Activated CD4-positive, alpha-beta T cell treated with anti-CD3 and anti-CD28 coated beads, Interleukin-2, amount 10 ng/mL, durations not matched to agents 24 days and 14 days (primary cell): ENCODE measurements at places on chromosomes 3 and 15. TPM values are rescaled to one million over a fixed set of nuclear protein-coding genes. Genes with fewer than 3 reads are reported as not detected.

DNA sequence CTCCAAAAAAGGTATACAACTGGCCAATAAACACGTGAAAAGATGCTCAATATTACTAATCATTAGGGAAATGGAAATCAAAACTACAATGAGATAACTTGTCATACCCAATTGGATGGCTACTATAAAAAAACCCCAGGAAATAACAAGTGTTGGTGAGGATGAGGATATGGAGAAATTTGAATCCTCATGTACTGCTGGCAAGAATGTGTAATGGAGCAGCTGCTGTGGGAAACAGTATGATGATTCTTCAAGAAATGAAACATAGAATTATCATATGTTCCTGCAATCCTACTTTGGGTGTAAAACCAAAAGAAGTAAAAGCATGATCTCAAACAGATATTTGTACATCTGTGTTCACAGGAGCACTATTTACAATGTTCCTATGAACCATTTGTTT, 67.4 kb downstream of the RPLP1 start:
- no peak for DNase-seq

DNA sequence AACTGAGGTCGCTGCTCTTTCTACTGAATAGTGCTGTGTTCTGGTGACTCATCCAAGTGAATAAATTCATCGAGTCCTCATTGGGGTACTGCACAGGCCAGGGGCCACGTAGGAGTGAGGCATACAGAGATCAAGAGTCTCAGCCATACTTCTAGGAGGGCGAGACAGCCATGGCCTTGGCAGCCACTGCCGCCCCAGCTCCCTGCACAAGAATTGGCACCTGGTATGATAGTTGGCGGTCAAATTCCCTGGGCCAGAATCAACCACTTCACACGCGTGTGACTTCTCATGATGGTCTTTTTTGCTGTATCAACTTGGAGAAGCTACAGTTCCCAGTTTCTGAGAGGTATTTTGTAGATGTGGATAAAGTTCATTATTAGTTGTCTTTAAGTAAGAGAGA, 161.6 kb downstream of the OSBPL10 start:
- DNase-seq = no peak

DNAJC13 gene
- total RNA-seq = 33.6 and 34.0 TPM in 2 replicates

GRAMD2A gene
- total RNA-seq = 0.21 TPM in 1 of 2 replicates, not detected in the other

- no peak for DNase-seq
Observed at GRCh38 chr3:127214975-127215374, 22.0 kb downstream of the PRR23E start.

DNA sequence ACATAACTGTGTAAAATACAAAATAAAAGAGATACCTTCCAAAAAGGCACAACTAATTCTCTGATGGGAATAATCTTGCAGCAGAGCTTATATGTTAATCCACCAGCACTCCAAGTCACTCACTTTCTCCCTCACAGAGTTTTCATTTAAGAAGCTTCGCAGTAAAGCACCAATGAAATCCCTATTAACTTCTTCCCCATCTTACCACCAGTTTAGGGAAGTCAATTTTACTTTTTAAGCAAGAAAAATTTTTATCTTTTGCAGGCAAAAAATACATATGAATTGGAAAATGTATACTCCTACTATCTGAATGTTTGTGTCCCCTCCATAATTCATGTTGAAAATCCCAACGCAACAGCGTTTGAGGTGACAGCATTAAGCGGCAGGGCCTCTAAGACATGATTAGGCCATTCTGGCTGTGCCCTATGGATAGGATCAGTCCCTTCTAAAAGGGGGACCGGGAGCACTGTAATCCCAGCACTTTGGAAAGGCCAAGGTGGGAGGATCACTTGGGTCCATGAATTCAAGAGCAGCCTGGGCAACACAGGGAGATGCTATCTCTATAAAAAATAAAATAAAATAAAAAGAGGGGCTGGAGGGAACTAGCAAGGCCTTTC, 435.8 kb downstream of the SHQ1 start:
- no peak for DNase-seq

- DNase-seq = no peak
Observed at GRCh38 chr15:58307313-58307961, 124.4 kb upstream of the LIPC start.

DNA sequence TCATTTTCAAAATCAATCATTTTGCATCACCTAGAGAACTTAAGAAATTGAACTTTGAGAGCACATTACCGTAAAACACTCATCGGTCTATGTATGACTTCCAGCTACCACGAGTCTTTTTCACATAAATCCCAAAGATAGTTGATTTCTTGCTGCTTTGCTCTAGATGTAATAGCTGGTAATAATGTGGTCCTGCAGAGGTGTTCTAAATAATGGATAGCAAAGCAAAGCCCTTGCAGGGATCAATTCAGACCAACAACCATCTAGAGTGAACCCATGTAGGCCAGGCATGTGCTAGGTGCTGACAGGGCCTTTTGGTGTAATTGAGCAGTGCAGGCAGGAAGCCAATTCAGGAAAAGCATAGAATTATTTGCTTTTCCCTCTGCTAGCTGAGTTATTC, 26.1 kb upstream of the C3orf80 start:
- DNase-seq = no peak

STRA6 gene
- total RNA-seq = not detected in 2 replicates

DNA sequence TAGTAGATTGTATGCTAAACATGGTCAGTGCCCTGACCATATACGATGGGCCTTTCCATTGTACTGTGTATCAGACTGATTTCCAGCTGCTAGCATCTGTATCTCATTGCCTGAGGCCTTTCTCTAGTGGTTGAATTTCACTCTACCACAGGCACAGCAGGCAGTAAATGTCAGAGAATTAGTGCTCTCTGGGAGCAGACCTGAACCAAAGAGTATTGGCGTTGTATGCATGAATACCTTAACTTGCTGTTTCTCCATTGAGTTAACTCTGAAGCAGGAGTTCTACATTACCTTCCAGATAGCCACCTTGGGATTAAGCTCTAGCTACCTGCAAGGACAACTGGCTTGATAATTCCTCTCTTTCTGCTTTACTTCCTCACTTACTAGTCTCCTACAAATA, 439.2 kb upstream of the EPHA3 start:
- no peak for DNase-seq

GRCh38 chr15:80157215-80157614, 4.4 kb downstream of the FAH start:
- DNase-seq = no peak

AAGAB gene
- 44.9 and 48.6 TPM in 2 replicates for total RNA-seq

DNA sequence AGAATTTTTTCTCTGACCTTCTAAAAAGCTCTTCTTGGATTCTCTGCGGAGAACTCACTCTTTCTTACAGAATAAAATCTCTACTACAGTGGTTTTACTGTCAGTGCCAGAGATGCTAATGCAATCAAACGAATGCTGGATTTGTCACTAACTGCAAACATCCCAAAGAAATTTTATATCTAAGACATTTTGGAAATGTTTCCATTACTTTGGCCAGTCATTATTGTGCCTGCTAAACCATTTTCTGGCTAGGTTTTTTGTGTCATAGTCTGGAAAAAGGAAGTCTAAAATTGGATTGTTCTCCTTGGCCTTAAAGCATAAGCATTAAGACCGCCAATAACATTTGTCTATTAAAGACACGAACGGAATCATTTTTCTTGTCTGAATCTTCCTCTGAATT, 54.0 kb downstream of the PLOD2 start:
- no peak for DNase-seq

GRCh38 chr3:195164573-195165264, 106.2 kb downstream of the XXYLT1 start:
- DNase-seq = no peak

- DNase-seq = no peak
Observed at GRCh38 chr15:83732770-83733169, 78.8 kb downstream of the ADAMTSL3 start.

DNA sequence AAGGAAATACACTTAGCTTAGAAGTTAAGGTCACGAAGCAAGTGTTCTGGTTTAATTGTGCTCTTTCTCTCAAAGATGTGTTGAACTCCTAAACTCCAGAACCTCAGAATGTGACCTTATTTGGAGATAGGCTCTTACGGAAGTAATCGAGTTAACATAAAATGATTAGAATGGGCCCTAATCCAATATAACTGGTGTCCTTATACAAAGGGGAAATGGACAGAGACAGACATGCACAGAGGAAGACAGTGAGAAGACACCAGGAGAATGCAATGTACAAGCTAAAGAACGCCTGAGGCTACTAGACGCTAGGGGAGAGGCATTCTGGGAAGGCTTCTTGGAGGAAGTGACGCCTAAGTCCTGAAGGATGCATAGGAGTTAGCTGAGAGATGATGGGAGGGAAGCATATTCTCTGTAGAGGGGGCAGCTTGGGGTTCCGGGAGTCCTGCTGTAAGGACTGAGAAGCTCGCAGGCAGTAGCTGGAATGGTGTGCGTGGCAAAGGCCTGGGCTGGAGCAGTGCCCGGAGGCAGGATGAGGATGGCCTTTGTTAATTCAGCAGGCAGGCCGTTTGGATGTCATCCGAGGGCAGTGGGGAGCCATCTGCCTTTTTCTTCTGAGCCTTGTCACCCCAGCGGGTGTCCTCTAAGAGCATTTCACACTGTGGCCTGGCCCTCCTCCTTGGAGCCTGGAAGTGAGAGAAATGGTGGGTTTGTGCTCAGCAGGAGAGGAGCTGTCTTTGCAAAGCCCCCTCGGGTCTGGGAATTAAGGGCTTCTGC, 513.4 kb downstream of the SHQ1 start:
- DNase-seq = no peak

GOLGA6L7 gene
- total RNA-seq = not detected in 2 replicates

ATP13A5 gene
- total RNA-seq = not detected in 2 replicates

GRCh38 chr3:23459465-23459864, 256.3 kb downstream of the UBE2E2 start:
- no peak for DNase-seq

GRCh38 chr3:96480881-96481280, 333.5 kb upstream of the EPHA6 start:
- no peak for DNase-seq

DNA sequence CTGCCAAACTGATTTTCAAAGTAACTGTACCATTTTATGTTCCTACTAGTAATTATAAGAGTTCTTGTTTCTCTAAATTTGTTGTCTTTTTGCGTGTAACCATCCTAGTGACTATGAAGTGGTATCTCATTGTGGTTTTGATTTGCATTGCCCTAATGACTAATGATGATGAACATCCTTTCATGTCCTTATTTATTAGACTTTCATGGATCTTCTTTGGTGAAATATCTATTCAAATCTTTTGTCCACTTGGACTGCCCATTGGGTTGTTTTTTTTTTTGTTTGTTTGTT, 3.6 kb downstream of the OXSR1 start:
- no peak for DNase-seq

ZMAT3 gene
- total RNA-seq = 11.8 and 13.1 TPM in 2 replicates

- no peak for DNase-seq
Observed at GRCh38 chr3:87053553-87053952, 62.6 kb upstream of the VGLL3 start.

TF gene
- total RNA-seq = 0.02 and 0.26 TPM in 2 replicates

ST8SIA2 gene
- total RNA-seq = not detected in 2 replicates

- DNase-seq = no peak
Observed at GRCh38 chr15:45197512-45197911, 9.7 kb upstream of the SHF start.

DNA sequence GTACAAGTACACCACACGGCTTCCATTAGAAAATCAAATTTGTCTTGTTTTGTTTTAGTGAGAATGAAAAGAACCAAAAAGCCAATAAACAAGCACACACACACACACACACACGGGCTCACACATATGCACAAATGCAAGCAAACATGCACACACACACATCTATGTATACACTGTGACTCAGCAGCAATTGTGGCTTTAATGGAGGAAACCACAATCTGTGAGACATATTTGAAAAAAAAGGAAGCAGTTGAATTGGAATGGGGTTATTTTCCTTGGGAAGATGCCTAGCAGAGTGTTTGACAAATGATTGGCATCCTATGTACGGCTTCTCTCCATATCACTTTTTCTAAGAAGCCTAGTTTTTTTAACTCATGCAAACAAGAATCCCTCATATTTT, 201.1 kb upstream of the ARRDC4 start:
- no peak for DNase-seq

PLSCR2 gene
- not detected in 2 replicates for total RNA-seq

FEZF2 gene
- not detected in 2 replicates for total RNA-seq

GRCh38 chr3:136602818-136603217, 149.4 kb downstream of the STAG1 start:
- DNase-seq = no peak

GRCh38 chr15:65412556-65412955, 10.2 kb downstream of the IGDCC4 start:
- DNase-seq = no peak

DNA sequence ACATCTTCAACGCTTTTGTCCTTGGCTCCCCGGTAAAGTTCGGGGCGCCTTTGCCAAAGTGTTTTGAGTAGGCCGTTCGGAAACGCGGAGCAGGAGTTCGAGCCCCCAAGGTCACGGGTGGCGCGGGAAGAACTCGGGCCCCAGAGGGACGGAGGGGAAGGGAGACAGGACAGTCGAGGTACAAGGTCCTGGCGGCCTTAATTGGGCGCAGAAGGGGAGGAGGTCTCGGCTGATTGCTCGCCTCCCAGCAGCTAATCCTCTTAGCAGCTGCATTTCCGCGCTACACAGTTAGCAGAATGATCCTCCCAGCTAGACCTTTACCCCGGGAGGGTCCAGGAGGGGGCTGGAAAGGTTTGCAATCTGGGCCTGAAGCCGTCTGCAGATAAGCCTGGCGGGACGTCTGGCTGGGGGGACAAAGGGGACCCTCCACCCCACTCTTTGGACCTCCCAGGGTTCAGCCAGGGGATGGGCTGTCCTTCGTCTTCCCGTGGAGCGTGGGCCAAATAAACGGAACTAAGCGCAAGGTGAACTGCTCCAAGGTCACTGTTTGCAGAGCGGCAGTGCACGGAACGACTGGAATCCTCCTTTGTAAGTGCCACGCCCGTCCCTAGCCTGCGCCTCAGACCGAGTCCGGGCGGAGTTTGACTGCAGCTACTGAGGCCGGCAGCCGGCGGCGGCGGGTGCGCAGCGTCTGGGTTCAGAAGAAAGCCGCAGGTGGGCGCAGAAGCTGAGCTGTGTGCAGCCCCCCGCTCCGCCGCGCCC, 7.2 kb downstream of the EOMES start:
- DNase-seq = peak; percentile 70

- no peak for DNase-seq
Observed at GRCh38 chr3:182305881-182306665, 487.2 kb upstream of the ATP11B start.

FAM107A gene
- not detected in 2 replicates for total RNA-seq
